ENCODE measurements at places on chromosomes 6 and 20. TPM values are rescaled to one million over a fixed set of nuclear protein-coding genes. Genes with fewer than 3 reads are reported as not detected.

- DNase-seq = no peak
Observed at GRCh38 chr6:126153661-126154060, 167.3 kb downstream of the TRMT11 start.

Gene E2F1
- 2.3 TPM for total RNA-seq

GRCh38 chr6:157552081-157552747, 171.2 kb downstream of the ZDHHC14 start:
- DNase-seq = no peak

Gene SLC32A1
- total RNA-seq = not detected

GRCh38 chr6:5705252-5705651, 301.5 kb downstream of the NRN1 start:
- DNase-seq = no peak

Measured in cardiac septum (tissue), 1 donor.